ENCODE measurements at places on chromosomes 7 and 10. TPM values are rescaled to one million over a fixed set of nuclear protein-coding genes. Genes with fewer than 3 reads are reported as not detected.

Gene OR6V1
- polyA plus RNA-seq = not detected

Gene MYOZ1
- polyA plus RNA-seq = not detected

Gene ZNF25
- polyA plus RNA-seq = 2.7 TPM

Gene PGAM1
- polyA plus RNA-seq = 525 TPM

Gene GPR15LG
- not detected for polyA plus RNA-seq

Gene MEST
- 32.6 TPM for polyA plus RNA-seq

Gene PFKFB3
- 220 TPM for polyA plus RNA-seq

Gene ACTR3C
- polyA plus RNA-seq = 0.43 TPM

Gene TFR2
- 2.5 TPM for polyA plus RNA-seq

Gene CALML5
- not detected for polyA plus RNA-seq

Gene VWDE
- polyA plus RNA-seq = 0.59 TPM

Gene COBL
- 1.5 TPM for polyA plus RNA-seq

Gene TYW1
- polyA plus RNA-seq = 15.3 TPM

Gene CLDN4
- polyA plus RNA-seq = 1.5 TPM

Gene CACNA2D1
- 18.0 TPM for polyA plus RNA-seq

Gene NANOS1
- 1.7 TPM for polyA plus RNA-seq

Gene RELN
- not detected for polyA plus RNA-seq

Gene VDAC2
- 273 TPM for polyA plus RNA-seq

Gene ANKRD61
- 0.49 TPM for polyA plus RNA-seq

Gene TYW1B
- 2.8 TPM for polyA plus RNA-seq

Gene GOLGA7B
- 1.5 TPM for polyA plus RNA-seq

Gene OR2A5
- polyA plus RNA-seq = not detected

Gene DDX50
- 36.1 TPM for polyA plus RNA-seq

Gene CYP3A7
- polyA plus RNA-seq = not detected

Gene FAM180A
- polyA plus RNA-seq = not detected

Gene TMEM213
- not detected for polyA plus RNA-seq

Gene ZNRF2
- polyA plus RNA-seq = 5.9 TPM

Gene RARRES2
- not detected for polyA plus RNA-seq

Gene THSD7A
- 5.7 TPM for polyA plus RNA-seq

Gene TUBAL3
- 0.37 TPM for polyA plus RNA-seq

Gene VPS37D
- 2.9 TPM for polyA plus RNA-seq

Gene FAM25A
- polyA plus RNA-seq = not detected

Gene NUTM2E
- polyA plus RNA-seq = 0.22 TPM

Gene KIN
- 8.3 TPM for polyA plus RNA-seq

Gene EGR2
- not detected for polyA plus RNA-seq

Gene HOXA1
- 2.8 TPM for polyA plus RNA-seq
